ENCODE measurements at places on chromosomes 13 and 19. TPM values are rescaled to one million over a fixed set of nuclear protein-coding genes. Genes with fewer than 3 reads are reported as not detected.

DNA sequence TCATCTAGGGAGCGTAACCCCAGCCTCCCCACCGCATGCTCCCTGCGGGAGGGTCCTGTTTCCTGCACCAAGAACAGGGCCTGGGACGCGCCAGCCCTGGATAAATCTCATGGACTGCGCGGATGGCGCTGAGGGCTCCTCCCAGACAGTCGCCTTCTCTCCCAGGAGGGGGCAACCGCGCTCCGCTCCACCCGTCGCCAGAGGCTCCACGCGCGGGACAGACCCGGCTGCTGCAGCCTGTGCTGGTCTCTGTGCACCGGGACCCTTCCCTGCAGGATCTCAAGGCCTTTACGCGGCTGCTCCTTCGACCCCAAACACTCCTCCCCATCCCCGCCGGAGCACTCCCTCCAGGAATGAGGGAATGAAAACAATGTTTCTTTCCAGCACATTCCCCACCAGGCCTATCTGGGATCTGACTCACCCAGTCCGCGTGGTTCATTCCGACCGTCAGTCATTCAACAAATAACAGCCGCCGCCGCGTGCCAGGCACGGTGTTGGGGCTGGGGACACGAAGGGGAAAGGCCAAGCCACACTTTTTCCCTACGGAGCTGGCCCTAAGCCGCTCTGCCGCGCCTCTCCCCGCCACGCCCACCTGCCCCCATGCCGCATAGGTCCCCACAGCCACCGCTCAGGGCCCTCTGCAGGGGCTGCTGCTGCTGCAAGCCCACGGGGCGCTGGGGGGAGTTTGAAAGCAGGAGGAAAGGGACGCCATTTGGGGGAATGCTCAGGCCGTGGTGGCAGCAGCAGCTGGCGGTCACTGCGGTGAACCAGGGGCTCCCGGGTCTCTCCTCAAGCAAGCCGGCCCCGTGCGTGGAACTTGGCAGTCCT, 6.0 kb downstream of the PNMA8B start:
- H3K27ac ChIP-seq: no peak overlapping the region
- no peaks in the 10 kb centered on the region for H3K36me3 ChIP-seq
- no peaks in the 10 kb centered on the region for H3K4me1 ChIP-seq
- peaks cover 14% of the 10 kb centered on the region for H3K27me3 ChIP-seq
- no peak overlapping the region for H3K4me3 ChIP-seq

DNA sequence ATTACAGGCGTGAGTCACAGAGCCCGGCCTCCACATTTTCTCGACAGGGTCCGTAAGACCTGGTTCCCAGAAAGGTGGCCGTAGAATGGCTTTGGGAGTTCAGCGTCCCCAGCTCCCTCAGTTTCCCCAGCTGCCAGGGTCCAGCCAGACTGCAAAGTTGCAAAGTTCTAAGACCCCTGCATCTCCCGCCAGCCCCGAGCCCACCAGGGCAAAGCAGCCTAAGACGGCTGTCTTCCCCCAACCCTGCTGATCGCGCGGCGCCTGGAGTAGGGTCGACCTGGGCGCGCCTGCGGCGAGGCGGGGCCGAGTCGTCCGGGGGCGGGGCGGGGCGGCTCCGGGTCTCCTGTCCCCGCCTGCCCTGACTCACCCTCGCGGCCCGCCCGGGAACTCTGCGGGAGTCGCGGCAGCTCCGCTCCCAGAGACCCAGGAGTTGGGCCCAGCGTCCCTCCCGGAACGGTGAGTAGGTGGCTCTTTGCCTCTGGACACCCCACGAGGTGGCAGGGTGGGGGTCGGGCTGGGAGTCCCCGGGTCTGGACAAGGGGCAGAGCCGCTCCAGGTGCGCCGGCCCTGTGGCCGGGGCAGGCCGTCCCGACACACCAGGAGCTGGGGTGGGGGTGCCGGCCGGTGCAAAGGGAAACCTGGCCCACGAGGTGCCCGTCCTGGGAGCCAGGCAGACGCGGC, at the start of gene LRRC8E:
TSS of gene LRRC8E (plus strand) at position 366 of the 681 bp plus-strand sequence. CDS start 7,094 bp downstream, outside the sequence.
- no peaks in the 10 kb centered on the region for H3K27me3 ChIP-seq
- H3K27ac ChIP-seq: no peak within 1 kb of the TSS
- peaks cover 6% of the 10 kb centered on the region for H3K4me1 ChIP-seq
- peak; percentile 83 for DNase-seq
- no peaks in the 10 kb centered on the region for H3K36me3 ChIP-seq

GRCh38 chr19:7197119-7197759, 97.0 kb downstream of the INSR start:
- peak overlapping the region; percentile 81 for H3K4me3 ChIP-seq
- peak overlapping the region; percentile 17 for H3K27ac ChIP-seq
- peaks cover 19% of the 10 kb centered on the region for H3K4me1 ChIP-seq
- peak; percentile 93 for DNase-seq

DNA sequence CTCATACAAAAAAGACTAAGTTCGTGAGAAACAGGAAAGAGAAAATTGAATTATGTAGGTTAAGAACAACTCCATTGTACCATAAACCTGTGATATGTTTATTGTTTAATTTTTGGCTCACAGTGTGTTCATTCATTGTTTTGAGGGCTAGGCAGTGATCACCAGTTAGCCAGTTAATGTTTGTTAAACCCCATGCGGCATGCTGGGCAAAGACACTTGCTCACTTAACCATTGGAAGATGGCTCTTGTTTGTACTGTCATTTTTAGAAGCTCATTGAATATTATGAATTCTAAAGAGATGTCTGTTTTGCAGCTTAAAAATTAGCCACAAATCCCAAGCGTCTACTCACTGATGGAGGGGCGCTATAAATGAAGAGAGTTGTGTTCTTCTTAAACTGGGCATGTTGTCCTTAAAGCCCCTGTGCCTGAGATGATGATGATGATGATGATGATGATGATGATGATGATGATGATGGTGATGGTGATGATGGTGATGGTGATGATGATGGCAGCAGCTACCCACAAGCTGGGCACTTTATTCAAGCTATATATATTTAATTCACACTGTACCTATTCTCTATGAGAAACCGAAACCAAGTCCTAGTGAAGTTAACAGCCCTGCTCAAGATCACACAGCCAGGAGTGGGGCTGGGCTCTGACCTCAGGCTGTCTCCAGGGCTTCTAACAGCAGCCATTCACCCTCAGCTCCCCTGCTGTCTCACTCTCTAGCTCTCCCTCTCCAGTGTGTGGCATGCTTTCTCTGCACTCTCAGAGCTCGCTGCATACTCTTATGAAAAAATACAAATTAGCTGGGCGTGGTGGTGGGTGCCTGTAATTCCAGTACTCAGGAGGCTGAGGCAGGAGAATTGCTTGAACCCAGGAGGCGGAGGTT, 169.1 kb downstream of the SHISA2 start:
- H3K4me1 ChIP-seq: peaks cover 12% of the 10 kb centered on the region
- DNase-seq: no peak
- no peak overlapping the region for H3K27ac ChIP-seq
- H3K4me3 ChIP-seq: no peak overlapping the region

DNA sequence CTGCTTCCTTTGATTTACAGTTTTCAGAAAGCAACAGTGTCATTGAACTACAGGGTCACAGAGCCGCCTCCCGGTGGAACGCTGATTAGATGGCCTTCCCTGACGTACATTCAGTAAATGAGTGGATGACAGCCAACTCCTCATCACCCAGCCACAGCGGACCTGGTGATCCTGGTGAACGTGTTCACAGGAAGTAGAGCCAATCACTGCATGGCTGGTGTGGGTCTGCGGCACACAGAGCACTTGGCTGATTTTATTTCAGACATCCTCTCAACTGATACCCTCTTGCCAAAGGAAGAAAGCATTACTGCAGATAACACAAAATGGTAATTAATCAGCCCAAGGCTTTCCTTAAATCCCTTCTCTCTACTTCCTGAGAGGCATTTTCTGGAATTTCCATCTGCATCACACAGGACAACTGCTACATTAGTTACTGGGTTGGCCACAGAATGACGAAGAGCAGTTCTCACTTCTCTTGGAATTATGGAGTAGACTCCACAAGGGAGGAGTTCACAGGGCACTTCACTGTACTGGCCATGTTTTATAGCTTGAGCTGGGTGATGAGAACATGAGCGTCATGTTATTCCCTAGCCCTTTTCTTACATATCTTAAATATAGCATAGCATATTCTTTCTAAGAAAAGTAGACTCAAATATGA, 84.0 kb upstream of the SLC7A1 start:
- peaks cover 11% of the 10 kb centered on the region for H3K27me3 ChIP-seq
- peaks cover 15% of the 10 kb centered on the region for H3K4me1 ChIP-seq
- DNase-seq: no peak
- no peak overlapping the region for H3K4me3 ChIP-seq
- no peaks in the 10 kb centered on the region for H3K36me3 ChIP-seq
- H3K27ac ChIP-seq: no peak overlapping the region

GRCh38 chr13:59684105-59684504, 479.6 kb downstream of the DIAPH3 start:
- no peak for DNase-seq
- H3K27me3 ChIP-seq: no peaks in the 10 kb centered on the region
- no peaks in the 10 kb centered on the region for H3K36me3 ChIP-seq
- no peaks in the 10 kb centered on the region for H3K4me1 ChIP-seq
- no peak overlapping the region for H3K4me3 ChIP-seq

DNA sequence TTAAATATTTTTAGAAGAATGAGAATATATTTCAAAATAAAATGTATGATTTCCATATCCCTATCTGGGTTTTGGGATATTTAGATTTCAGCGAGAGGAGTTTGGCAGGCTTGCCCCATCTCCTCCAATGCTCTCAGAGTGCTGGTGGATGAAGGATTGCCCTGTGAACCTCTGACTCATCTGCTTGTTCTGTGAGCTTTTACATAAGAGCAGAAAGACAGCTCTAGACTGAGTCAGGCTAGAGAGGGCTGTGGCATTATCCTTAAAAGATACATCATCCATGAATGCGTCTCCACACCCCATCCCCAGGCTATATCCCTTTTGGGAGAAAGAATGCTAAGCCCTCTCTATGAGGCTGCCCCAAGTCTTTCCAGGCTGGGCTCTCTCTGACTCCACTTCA, 190.6 kb downstream of the TUBA3C start:
- H3K4me3 ChIP-seq: no peak overlapping the region
- H3K4me1 ChIP-seq: peaks cover 11% of the 10 kb centered on the region
- H3K36me3 ChIP-seq: peaks cover 4% of the 10 kb centered on the region
- H3K27me3 ChIP-seq: no peaks in the 10 kb centered on the region
- no peak overlapping the region for H3K27ac ChIP-seq
- DNase-seq: no peak

DNA sequence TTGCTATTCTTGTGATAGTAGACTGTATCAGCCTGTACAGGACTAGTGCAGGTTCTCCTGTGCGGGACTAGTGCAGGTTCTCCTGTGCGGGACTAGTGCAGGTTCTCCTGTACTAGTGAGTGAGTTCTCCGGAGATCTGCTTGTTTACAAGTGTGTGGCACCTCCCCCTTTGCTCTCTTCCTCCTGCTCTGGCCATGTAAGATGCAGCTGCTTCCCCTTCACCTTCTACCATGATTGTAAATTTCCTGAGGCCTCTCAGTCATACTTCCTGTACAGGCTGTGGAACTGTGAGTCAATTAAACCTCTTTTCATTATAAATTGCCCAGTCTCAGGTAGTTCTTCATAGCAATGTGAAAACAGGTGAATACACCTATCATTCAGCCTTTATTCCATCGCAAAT, 289.6 kb downstream of the TEX29 start:
- H3K4me3 ChIP-seq: no peak overlapping the region
- H3K4me1 ChIP-seq: no peaks in the 10 kb centered on the region
- H3K27me3 ChIP-seq: no peaks in the 10 kb centered on the region
- H3K36me3 ChIP-seq: no peaks in the 10 kb centered on the region

GRCh38 chr13:112693831-112694497, 4.1 kb downstream of the ATP11A start:
- H3K27ac ChIP-seq: no peak overlapping the region
- no peaks in the 10 kb centered on the region for H3K36me3 ChIP-seq
- H3K4me1 ChIP-seq: peaks cover 23% of the 10 kb centered on the region
- no peaks in the 10 kb centered on the region for H3K27me3 ChIP-seq
- no peak overlapping the region for H3K4me3 ChIP-seq

GRCh38 chr19:50050406-50051227, 24.8 kb downstream of the ZNF473 start:
- DNase-seq: no peak
- no peak overlapping the region for H3K4me3 ChIP-seq
- no peaks in the 10 kb centered on the region for H3K27me3 ChIP-seq
- H3K27ac ChIP-seq: no peak overlapping the region
- no peaks in the 10 kb centered on the region for H3K4me1 ChIP-seq
- peaks cover 27% of the 10 kb centered on the region for H3K36me3 ChIP-seq

- H3K27me3 ChIP-seq: no peaks in the 10 kb centered on the region
Measured at GRCh38 chr13:103229674-103230073, 163.5 kb upstream of the SLC10A2 start.

- peak overlapping the region; percentile 20 for H3K27ac ChIP-seq
- H3K27me3 ChIP-seq: no peaks in the 10 kb centered on the region
- H3K4me3 ChIP-seq: no peak overlapping the region
- H3K4me1 ChIP-seq: peaks cover 6% of the 10 kb centered on the region
Measured at GRCh38 chr13:113781571-113781970, 22.5 kb downstream of the TMEM255B start.

- H3K27ac ChIP-seq: no peak overlapping the region
- DNase-seq: no peak
- H3K4me3 ChIP-seq: no peak overlapping the region
- H3K27me3 ChIP-seq: no peaks in the 10 kb centered on the region
- H3K36me3 ChIP-seq: no peaks in the 10 kb centered on the region
- H3K4me1 ChIP-seq: peaks cover 16% of the 10 kb centered on the region
Measured at GRCh38 chr13:52984881-52985363, 43.7 kb upstream of the OLFM4 start.

- H3K4me1 ChIP-seq: peaks cover 10% of the 10 kb centered on the region
- no peak overlapping the region for H3K4me3 ChIP-seq
- no peak for DNase-seq
- H3K36me3 ChIP-seq: no peaks in the 10 kb centered on the region
- peaks cover 27% of the 10 kb centered on the region for H3K27me3 ChIP-seq
Measured at GRCh38 chr13:25168790-25169189, 3.3 kb downstream of the AMER2 start.

GRCh38 chr19:55252760-55253663, 5.8 kb downstream of the PPP6R1 start:
- peaks cover 16% of the 10 kb centered on the region for H3K36me3 ChIP-seq
- H3K4me3 ChIP-seq: no peak overlapping the region
- H3K27me3 ChIP-seq: no peaks in the 10 kb centered on the region
- no peak for DNase-seq
- no peak overlapping the region for H3K27ac ChIP-seq

- H3K36me3 ChIP-seq: no peaks in the 10 kb centered on the region
- no peak overlapping the region for H3K27ac ChIP-seq
- no peaks in the 10 kb centered on the region for H3K4me1 ChIP-seq
- DNase-seq: no peak
- no peak overlapping the region for H3K4me3 ChIP-seq
Measured at GRCh38 chr13:44876782-44877324, 112.4 kb downstream of the NUFIP1 start.

PLPPR3 gene
- total RNA-seq: not detected

GTPBP3 gene
- total RNA-seq: 27.9 TPM

NANOS2 gene
- not detected for total RNA-seq

GIPC3 gene
- not detected for total RNA-seq

ANGPTL4 gene
- 32.8 TPM for total RNA-seq

CEACAM16 gene
- not detected for total RNA-seq

FAM216B gene
- total RNA-seq: not detected

PLK5 gene
- total RNA-seq: 0.22 TPM

Data from MCF 10A (cell line).